HTR-8/SVneo (cell line): ENCODE measurements at places on chromosomes 16 and 17.
A peak's percentile ranks its signal among the peaks of the same experiment; 100 is the strongest.

DNA sequence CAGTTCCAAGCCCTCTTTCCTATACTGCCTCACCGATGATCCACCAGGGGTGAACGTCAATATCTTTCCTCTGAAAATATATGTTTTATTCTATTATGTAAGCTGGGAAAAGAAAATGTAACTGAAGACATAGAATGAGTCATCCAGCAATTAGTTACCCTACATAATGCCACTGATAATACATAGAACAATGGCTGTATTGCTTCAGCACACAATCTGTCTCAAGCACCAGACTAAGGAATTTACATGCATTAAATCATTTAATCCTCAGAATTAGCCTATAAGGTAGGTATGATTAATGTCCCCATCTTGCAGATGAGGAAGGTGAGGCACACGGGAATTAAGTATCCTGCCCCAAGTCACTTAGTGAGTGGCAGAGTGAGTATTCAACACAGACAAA, 472.8 kb downstream of the TOX3 start:
- DNase-seq: no peak

- no peak for DNase-seq
Measured at GRCh38 chr17:68768804-68769203, 167.6 kb upstream of the FAM20A start.

DNA sequence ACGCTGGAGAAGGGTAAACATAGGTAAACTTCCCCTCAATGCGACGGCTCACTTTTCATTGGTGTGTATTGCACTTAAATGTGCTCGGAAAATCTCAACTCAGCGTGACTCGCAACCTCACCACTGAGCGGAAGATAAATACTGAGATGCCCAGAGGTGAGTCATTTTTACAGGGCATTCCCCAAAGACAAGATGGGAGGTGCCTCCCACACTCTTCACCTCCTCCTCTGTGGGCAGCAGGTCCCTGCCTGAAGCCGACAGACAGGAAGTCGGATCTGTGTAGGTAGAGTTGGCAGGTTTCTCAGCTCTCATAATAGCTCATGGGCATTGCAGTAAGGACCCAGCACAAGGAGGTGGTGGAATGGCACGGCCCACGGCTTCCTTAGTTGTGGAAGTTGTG, 274.6 kb upstream of the HSBP1 start:
- peak; percentile 68 for DNase-seq

- no peak for DNase-seq
Measured at GRCh38 chr16:88884569-88885271, 18.3 kb upstream of the PABPN1L start.

- DNase-seq: no peak
Measured at GRCh38 chr17:58231641-58232040, 6.7 kb upstream of the LPO start.

DNA sequence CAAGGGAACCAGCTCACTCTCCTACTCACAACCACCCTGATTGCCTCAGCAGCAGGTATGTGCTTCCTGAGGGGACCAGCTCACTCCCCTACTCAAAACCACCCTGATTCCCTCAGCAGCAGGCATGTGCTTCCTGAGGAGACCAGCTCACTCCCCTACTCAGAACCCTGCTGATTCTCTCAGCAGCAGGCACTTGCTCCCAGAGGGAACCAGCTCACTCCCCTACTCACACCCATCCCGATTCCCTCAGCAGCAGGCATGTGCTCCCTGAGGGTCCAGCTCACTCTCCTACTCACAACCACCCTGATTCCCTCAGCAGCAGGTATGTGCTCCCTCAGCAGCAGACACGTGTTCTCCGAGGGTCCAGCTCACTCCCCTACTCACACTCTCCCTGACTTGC, 26.1 kb upstream of the COG7 start:
- DNase-seq: no peak
